ENCODE measurements at places on chromosomes 3 and 15. TPM values are rescaled to one million over a fixed set of nuclear protein-coding genes. Genes with fewer than 3 reads are reported as not detected.

The HHLA2 gene
- total RNA-seq: 1.5 TPM

DNA sequence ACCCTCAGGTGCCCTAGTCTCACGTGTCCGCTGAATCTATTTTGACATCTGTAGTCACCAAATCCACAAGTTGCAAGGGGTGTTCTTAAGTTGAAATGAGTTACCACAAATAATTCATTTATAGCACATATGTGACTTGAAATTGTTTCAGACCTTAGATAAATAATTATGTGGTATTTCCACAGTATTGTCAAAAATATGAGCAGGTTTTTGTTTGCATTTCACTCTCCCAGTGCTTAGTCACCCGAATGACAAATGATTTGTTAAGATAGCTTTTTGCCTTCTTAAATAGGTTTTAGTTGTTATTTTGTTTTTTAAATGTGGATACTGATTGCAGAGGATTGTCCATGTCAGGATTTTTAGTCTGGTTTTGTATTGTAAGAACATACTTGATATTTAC lies 2.6 kb downstream of the MFSD1 start:
- no peak for DNase-seq

DNA sequence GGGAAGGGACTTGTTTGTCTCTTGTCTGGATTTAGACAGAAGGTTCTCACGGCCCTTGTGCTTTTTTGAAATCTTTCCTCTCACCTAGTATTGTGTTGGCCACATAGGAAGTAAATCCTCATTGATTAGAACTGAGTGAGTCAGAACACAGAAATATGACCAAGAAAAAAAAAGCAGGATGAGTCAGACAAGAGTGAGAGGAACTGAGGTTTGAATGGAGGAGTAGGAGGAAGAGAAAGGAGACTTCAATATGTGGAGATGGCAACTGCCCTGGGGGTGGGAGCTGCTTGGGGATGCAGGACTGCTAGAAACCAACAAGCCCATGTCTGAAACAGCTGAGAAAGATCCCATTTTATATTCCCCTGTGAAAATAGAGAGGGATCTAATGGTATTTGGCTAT lies 194.1 kb upstream of the ZBTB20 start:
- DNase-seq: no peak

GRCh38 chr15:43934480-43934879 lies 107.7 kb downstream of the WDR76 start:
- no peak for DNase-seq

The ISLR gene
- 43.7 TPM for total RNA-seq

DNA sequence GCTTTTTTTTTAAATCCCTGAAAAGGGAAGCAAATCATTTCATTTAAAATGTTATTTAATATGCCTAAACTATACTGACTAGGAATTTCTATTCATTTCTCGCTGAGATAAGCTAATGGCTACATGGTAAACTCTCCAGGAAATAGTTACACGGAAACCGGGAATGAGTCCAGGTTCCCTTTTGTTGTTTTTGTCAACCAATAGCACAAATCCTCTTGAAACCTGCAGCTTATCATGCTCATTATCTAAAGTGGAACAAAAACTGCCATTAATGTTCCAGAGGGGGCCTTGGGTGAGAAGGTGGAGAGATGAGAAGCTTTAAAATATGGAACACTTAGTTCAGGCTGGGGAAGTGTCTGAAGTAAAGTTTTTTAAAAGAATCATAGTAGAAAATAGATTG lies 113.5 kb upstream of the ALCAM start:
- DNase-seq: peak; percentile 14

- no peak for DNase-seq
These were observed 52.7 kb downstream of the CLDN18 start for GRCh38 chr3:138062626-138063025.

The MGA gene
- 33.7 TPM for total RNA-seq

GRCh38 chr3:127572186-127572585 lies 18.3 kb downstream of the TPRA1 start:
- no peak for DNase-seq

DNA sequence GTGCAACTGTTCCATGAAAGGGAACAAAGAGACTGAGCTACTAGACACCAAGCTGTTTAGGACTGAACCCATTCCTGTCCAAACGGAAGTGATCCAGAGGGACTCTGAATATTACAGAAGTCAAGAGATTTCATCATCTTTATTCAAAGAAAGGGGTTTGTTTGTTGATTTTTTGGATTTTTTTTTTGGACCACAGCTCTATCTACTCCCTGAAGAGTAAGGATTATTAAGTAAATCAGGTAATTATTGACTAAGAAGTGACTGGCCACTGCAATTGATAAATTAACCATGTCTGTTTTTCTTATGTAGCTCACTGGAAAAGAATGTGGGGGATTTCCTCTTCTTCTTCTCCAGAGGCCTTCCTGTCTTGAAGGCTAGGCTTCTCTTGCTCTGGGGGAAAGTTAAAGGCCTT lies 146.6 kb upstream of the TPM1 start:
- no peak for DNase-seq

GRCh38 chr3:192299921-192300320 lies 427.4 kb downstream of the FGF12 start:
- no peak for DNase-seq

- no peak for DNase-seq
These were observed 23.6 kb downstream of the SIAH2 start for GRCh38 chr3:150739200-150739863.

DNA sequence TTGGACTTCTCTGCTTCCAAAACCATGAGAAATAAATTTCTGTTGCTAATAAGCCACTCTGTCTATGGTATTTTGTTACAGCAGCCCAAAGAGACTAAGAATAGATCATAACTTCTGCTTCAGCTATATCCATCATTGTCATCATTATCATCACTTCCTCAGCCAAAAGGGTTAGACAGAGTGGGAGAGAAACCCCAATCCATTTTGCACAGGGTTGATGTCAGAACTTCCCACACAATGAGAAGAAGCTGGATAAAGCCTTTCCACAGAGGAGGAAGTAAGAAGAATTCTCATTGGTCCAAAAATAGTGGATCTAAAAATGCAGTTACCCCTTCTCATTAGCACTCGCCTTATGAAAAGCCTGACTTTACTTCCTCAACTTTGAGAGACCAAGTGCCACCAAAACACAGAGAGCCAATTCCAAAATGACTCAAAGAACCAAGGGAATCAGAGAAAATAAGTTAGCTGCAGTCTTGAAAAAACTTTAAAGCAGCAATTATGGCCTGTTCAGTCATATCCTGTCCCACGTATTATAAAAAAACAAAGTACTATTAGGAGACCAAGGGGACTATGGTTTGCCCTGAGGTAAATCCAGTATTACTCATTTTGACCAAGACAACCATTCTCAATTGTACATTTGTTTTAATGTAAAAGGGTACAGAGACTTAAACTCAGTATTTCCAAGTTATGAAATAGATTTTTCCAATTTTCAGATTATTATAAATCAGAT lies 80.2 kb downstream of the WNT5A start:
- DNase-seq: no peak

The B3GALNT1 gene
- 21.6 TPM for total RNA-seq

DNA sequence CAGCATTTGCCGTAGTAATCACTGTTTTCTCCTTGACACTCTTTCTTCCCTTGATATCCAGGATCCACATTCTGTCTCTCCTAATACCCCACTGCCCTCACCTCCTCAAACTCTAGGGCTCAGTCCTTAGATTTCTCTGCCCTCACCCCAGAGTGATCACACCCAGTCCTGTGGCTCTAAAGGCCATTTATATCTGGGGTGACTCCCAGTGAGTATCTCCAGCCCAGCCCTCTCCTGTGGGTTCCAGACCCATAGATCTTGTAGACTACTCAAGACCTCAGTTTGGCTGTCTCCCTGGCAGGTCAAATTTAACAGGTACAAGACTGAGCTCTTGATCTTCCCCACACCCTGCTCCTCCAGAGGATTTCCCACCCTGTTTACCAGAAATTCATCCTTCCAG lies 1.3 kb downstream of the GRK7 start:
- no peak for DNase-seq

- no peak for DNase-seq
These were observed 287.1 kb downstream of the IL5RA start for GRCh38 chr3:2823031-2823430.

- DNase-seq: no peak
These were observed 106.8 kb downstream of the WNT7A start for GRCh38 chr3:13772885-13773745.

GRCh38 chr15:38975282-38975990 lies 410.8 kb upstream of the RASGRP1 start:
- DNase-seq: no peak

The ANKUB1 gene
- total RNA-seq: not detected

The BNC1 gene
- 0.15 TPM for total RNA-seq

DNA sequence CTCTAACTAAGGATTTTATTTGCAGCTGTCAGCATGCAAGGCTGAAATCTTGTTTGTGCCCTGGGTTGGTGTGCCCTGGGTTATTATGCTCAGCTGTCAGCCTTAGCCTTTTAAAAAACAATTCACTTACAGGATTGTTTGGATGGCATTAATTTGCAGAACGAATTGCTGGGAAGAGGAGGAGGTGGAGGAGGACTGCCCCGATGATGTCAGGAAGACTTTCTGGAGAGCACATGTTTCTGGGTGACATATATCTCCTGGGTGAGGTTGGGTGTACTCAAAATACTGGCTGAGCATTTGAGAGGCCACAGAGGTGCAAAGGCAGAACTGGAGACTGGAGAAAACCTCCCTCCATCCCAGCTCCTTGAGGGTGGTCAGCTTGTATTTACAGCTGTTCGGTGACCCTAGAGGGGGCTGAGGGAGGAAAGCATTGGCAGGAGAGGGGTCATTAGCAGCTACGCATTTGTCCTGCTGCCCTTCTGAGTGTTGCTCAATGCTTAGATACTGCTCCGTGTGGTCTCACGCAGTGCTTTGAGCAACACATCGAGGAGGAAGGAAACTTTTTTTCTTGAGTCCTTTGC lies 59.8 kb upstream of the PSMD6 start:
- DNase-seq: peak; percentile 87

- DNase-seq: no peak
These were observed 37.3 kb downstream of the NMNAT3 start for GRCh38 chr3:139640456-139640855.

Measured in left lung (tissue), 14 donors.